Activated T-helper 1 cell treated with Interleukin-2 at 50 U/mL for 16 hours (primary cell): ENCODE measurements at places on chromosomes 7 and 10.

GRCh38 chr7:67854221-67855178 is 857.9 kb downstream of the TYW1 start:
- no peak for DNase-seq

- DNase-seq = no peak
Measured at GRCh38 chr10:3421537-3422257, 249.1 kb upstream of the PITRM1 start.

- no peak for DNase-seq
Measured at GRCh38 chr10:126598009-126598408, 72.5 kb downstream of the C10orf90 start.

GRCh38 chr7:134200970-134201369 is 73.8 kb downstream of the LRGUK start:
- DNase-seq = no peak

GRCh38 chr7:22759721-22760120 is 32.7 kb downstream of the IL6 start:
- no peak for DNase-seq

GRCh38 chr10:30241422-30242110 is 107.5 kb downstream of the MTPAP start:
- no peak for DNase-seq

GRCh38 chr7:36232971-36233550 is 80.0 kb downstream of the EEPD1 start:
- no peak for DNase-seq

GRCh38 chr7:26699766-26700165 is 164.6 kb downstream of the SKAP2 start:
- no peak for DNase-seq

DNA sequence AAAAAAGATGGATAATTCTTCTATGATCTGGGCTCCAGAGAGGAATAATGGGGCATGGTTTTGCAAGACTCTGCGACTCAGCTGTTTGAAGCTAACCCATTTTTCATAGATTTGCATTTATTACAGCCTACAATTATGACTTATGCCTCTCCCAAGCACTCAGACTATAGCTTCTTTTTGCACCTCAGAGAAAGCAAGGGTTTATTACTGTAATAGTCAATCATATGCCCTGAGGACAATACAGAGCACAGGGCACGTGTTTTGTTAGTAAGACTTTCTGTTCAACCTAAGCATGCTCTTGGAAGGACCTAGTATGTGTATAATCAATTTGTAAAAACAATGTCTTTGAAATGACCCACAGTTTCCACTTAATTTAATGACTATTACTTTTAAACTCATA is 221.2 kb downstream of the PARD3 start:
- DNase-seq = no peak

DNA sequence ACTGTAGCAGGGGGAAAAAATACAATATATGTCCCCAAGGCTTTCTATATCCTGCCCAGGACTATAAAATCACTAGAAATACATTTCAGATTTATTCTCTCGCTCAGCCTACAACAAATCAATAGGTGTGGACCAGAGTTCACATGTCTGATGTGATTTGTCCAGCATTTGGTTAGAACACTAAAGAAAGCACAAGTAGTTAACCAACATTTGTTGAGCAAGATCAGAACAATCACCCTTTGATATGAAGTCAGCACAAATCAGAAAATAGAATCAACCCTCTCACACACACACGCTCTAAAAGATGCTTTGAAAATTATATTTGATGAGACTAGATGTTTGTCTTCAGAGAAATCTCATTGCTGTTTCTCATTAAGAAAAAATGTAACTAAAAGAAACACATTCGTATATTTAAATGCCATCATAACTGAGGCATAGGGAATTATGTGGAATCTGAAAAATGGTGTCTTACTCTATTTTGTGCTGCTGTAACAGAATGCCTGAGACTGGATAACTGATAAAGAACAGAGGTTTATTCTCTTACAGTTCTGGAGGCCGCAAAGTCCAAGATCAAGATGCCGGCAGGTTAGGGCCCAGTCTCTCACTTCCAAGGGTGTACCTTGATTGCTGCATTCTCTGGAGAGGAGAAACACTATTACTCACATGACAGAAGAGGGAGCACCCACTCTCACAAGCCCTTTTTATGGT is 10.5 kb downstream of the AKR1D1 start:
- DNase-seq = no peak

DNA sequence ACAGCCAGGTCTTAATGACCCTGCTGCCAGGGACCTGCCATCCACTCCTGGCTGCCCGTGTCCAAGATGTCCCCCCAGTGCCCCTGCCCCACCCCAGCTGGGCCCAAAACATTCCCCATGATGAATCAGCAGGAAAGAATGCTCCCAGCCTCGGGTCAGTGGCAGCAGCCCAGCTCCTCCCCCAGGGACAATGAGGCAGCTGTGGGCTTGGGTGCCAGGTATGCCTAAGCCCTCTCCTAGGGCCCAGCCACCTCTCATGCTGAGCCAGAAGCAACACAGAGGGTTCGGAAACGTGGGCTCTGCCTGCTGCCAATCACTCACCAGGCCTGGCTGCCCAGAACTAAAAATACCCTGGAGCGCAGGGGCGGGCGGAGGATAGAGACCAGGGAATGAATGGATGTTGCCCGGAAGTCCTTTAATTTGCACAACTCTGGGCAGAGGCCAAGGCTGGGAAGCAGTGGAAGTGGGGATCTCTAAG is 1.5 kb upstream of the LOXL4 start:
- DNase-seq = no peak
